ENCODE measurements at places on chromosomes 6 and 20.

DNA sequence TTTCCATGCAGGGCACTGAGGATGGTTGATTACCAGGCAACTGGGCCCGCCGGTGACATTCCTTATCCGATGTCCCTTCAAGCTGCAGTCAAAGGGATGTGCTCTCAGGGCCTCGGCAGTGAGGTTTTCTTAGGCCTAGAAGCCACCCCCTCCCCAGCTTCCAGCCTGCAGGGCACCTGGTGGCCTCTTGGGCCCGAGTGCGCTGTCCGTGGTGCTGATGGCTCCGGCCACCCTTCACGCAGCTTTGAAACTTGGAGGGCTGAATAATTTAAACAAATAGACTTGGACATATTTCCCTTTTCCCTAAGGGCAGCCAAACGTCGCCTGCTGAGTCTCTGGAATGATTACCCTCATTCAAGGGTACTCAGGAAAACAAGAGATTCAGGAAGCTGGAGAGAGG lies 8.9 kb upstream of the MLN start:
- no peak for DNase-seq

- no peak for DNase-seq
Measured at GRCh38 chr6:112252571-112253497, 1.5 kb downstream of the LAMA4 start.

GRCh38 chr20:50188879-50189680 lies 1.6 kb upstream of the CEBPB start:
- no peak for DNase-seq

GRCh38 chr20:58996226-58996611 lies 10.8 kb downstream of the CTSZ start:
- no peak for DNase-seq

- DNase-seq: no peak
Measured at GRCh38 chr20:59984541-59984940, 26.3 kb downstream of the CDH26 start.

- DNase-seq: no peak
Measured at GRCh38 chr20:14264869-14265268, 72.5 kb downstream of the FLRT3 start.

All from putamen (tissue), 1 donor.